ENCODE measurements at places on chromosomes 16 and 17.

- no peaks in the 10 kb centered on the region for H3K36me3 ChIP-seq
- H3K4me3 ChIP-seq, result no peak overlapping the region
- peaks cover 15% of the 10 kb centered on the region for H3K4me1 ChIP-seq
- no peak overlapping the region for H3K27ac ChIP-seq
- no peak for DNase-seq
- H3K27me3 ChIP-seq, result no peaks in the 10 kb centered on the region
These were observed 65.2 kb downstream of the ARSG start for GRCh38 chr17:68356520-68356919.

DNA sequence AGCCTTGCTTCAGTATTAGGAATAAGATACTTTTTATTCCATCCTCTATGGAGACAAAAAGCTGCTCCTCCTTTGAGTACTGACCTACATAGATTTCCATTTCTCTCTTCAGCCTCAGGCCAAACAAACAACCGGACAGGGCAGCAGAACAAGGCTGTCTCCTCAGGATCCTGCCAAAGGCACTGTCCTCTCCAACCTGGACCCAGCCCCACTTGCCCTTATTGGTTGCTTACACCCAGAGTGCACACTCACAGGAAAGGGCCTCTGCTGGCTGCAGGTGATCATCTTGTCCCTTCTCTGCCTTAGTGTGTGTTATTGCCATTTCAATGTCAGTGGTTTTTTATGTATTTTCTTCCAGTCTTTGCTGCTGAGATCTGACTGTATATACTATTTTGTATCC lies 26.6 kb downstream of the LIG3 start:
- no peak overlapping the region for H3K4me3 ChIP-seq
- no peak overlapping the region for H3K27ac ChIP-seq
- H3K27me3 ChIP-seq, result no peaks in the 10 kb centered on the region
- DNase-seq, result no peak
- no peaks in the 10 kb centered on the region for H3K36me3 ChIP-seq
- no peaks in the 10 kb centered on the region for H3K4me1 ChIP-seq

DNA sequence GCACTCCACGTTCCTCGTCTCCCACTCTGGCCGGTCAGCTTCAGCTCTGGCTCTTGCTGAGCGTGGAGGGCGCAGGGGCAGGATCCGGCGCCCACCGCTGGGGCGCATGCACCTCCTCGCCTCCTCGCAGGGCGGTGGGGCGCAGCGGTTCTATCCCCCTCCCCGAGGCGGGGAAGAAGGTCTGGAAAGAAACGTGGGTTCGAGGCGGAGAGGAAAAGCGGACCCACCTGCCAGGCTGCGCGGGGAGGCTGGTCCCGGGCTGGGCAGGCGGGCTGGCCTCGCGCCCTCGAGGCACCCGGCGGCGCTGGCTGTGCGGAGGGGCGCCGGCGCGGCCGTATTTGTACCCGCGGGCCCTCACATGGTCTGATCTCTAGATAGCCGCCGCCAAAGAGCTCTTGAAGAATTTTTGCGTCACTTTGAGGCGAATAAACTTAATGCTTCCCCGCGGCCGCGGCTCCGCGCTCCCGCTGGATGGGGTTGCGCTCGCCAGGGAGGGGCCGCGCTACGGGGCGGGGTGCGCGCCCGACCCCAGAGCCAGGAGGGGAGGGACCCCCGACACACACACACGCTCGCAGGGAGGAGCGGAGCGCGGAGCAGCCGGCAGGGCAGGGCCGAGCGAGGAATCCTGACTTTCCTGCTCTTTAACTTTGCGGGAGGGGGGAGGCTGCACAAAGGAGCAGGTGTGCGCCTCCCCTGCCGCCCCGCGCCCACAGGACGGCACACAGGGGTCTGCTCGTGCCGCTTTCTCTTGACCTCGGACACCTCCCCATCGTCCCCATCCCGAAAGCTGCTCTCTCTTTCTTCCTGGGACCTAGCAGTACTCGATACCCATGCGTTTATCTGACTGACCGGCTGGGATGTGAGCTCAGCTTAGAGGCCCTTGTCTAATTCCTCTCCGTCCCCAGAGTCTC lies at the start of gene SLC6A4:
SLC6A4 (minus strand) TSS at position 312 of the 911 bp plus-strand sequence. CDS start 13,739 bp downstream, outside the sequence.
- peaks cover 39% of the 10 kb centered on the region for H3K27me3 ChIP-seq
- H3K4me1 ChIP-seq, result peaks cover 12% of the 10 kb centered on the region
- H3K36me3 ChIP-seq, result no peaks in the 10 kb centered on the region
- H3K4me3 ChIP-seq, result peak within 1 kb of the TSS; percentile 68
- DNase-seq, result peak; percentile 64
- no peak within 1 kb of the TSS for H3K27ac ChIP-seq

DNA sequence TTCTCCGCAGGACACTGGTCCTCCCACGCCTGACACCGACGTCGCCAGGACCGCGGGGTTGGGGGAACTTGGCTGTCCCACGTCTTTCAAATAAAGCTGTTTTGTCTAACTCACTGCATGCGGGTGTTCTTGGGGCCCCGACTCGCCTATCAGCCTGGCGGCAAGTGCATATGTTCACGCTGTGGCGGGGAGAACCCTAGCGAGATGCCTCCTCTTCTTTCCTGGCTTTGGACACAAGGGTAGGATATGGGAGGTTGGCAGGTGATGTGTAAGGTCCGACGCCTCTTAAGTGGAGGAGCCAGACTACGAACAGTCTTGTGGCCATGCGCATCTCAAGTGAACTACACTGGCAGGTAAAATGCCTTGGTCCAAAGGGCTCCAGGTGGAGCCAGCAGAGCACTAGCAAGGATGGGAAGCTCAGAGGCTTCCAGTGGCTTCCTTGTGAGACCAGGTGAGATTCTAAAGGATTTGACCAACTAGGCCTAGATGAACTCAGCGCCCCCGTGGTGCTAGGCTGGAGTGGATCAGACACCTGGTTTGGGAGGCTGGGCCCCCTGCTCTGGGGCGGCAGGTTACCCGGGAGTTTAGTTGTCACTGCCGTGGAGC lies 873 bp upstream of the RPS2 start:
- peaks cover 24% of the 10 kb centered on the region for H3K36me3 ChIP-seq
- H3K4me1 ChIP-seq, result peaks cover 6% of the 10 kb centered on the region
- peak; percentile 42 for DNase-seq
- H3K4me3 ChIP-seq, result peak overlapping the region; percentile 93
- H3K27me3 ChIP-seq, result no peaks in the 10 kb centered on the region
- peak overlapping the region; percentile 91 for H3K27ac ChIP-seq

GRCh38 chr16:68373528-68374245 lies 62.9 kb downstream of the PRMT7 start:
- no peaks in the 10 kb centered on the region for H3K27me3 ChIP-seq
- H3K4me1 ChIP-seq, result no peaks in the 10 kb centered on the region
- no peak overlapping the region for H3K4me3 ChIP-seq
- no peak for DNase-seq

- no peak for DNase-seq
- H3K27me3 ChIP-seq, result peaks cover 1% of the 10 kb centered on the region
- H3K27ac ChIP-seq, result no peak overlapping the region
- H3K4me3 ChIP-seq, result no peak overlapping the region
- no peaks in the 10 kb centered on the region for H3K4me1 ChIP-seq
These were observed 25.4 kb upstream of the WSB1 start for GRCh38 chr17:27268394-27269085.

DNA sequence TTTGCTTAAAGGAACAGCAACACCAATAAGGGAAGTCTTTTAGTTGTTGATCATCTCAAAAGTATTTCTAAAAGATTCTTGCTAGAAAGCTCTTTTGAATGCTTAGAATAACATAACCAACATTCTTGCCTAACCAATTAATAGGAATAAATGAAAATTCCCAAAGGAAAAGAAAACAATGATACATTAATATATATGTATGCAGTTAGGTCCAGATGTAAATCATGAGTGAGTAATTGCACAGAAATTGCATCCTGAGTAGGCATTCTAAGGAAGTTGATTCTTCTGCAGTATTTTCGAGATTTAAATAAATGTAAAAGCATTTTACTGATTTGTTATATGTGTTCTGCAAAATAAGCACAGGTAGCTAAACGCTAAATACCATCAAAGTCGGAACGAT lies 22.1 kb downstream of the COX10 start:
- DNase-seq, result peak; percentile 12
- no peak overlapping the region for H3K4me3 ChIP-seq
- H3K27me3 ChIP-seq, result no peaks in the 10 kb centered on the region
- H3K36me3 ChIP-seq, result no peaks in the 10 kb centered on the region
